Uterine smooth muscle cell (primary cell): ENCODE measurements at places on chromosomes 16 and 17. TPM values are rescaled to one million over a fixed set of nuclear protein-coding genes. Genes with fewer than 3 reads are reported as not detected.

CCL1 gene
- total RNA-seq: not detected in 2 replicates

UTS2R gene
- not detected in 2 replicates for total RNA-seq

SIAH1 gene
- total RNA-seq: 33.5 and 41.5 TPM in 2 replicates

HEATR9 gene
- not detected in 2 replicates for total RNA-seq

ACSM2A gene
- total RNA-seq: not detected in 2 replicates

RBFOX1 gene
- total RNA-seq: not detected in 2 replicates

ATP2A1 gene
- total RNA-seq: 0.22 and 0.25 TPM in 2 replicates

ANTKMT gene
- 42.5 and 43.4 TPM in 2 replicates for total RNA-seq

FOXC2 gene
- total RNA-seq: 1.2 and 1.8 TPM in 2 replicates

CACNG1 gene
- total RNA-seq: not detected in 2 replicates

SBK1 gene
- not detected in 2 replicates for total RNA-seq

ERN2 gene
- total RNA-seq: 0.12 and 0.77 TPM in 2 replicates

CTRB2 gene
- total RNA-seq: not detected in 2 replicates

FKBP10 gene
- 239 and 477 TPM in 2 replicates for total RNA-seq

B4GALNT2 gene
- under 0.01 TPM in 1 of 2 replicates, not detected in the other for total RNA-seq

AATK gene
- total RNA-seq: 0.11 and 0.50 TPM in 2 replicates

GP1BA gene
- total RNA-seq: not detected in 2 replicates

TBX6 gene
- total RNA-seq: 0.11 and 0.12 TPM in 2 replicates

C16orf46 gene
- 0.25 and 0.55 TPM in 2 replicates for total RNA-seq

TBC1D3G gene
- not detected in 2 replicates for total RNA-seq

CFAP119 gene
- total RNA-seq: 3.4 and 3.8 TPM in 2 replicates

LGALS9 gene
- total RNA-seq: 0.66 and 1.00 TPM in 2 replicates

EVI2B gene
- total RNA-seq: 0.12 TPM in 1 of 2 replicates, not detected in the other

UMOD gene
- total RNA-seq: not detected in 2 replicates

PRAC1 gene
- not detected in 2 replicates for total RNA-seq

HOXB8 gene
- 0.22 TPM in 1 of 2 replicates, not detected in the other for total RNA-seq

SPNS2 gene
- total RNA-seq: 0.11 TPM in 1 of 2 replicates, not detected in the other

DNAAF1 gene
- not detected in 2 replicates for total RNA-seq

MRPL28 gene
- 72.0 and 101 TPM in 2 replicates for total RNA-seq

PLD6 gene
- 4.5 and 6.4 TPM in 2 replicates for total RNA-seq

RAB37 gene
- 0.11 TPM in 1 of 2 replicates, not detected in the other for total RNA-seq

FBXW10 gene
- total RNA-seq: under 0.01 and 0.12 TPM in 2 replicates

CDRT4 gene
- total RNA-seq: 2.1 and 4.1 TPM in 2 replicates

NPIPA1 gene
- 68.8 and 70.5 TPM in 2 replicates for total RNA-seq

CHP2 gene
- not detected in 2 replicates for total RNA-seq
